Left lung (tissue), 14 donors: ENCODE measurements at places on chromosomes 11 and 22.

DNA sequence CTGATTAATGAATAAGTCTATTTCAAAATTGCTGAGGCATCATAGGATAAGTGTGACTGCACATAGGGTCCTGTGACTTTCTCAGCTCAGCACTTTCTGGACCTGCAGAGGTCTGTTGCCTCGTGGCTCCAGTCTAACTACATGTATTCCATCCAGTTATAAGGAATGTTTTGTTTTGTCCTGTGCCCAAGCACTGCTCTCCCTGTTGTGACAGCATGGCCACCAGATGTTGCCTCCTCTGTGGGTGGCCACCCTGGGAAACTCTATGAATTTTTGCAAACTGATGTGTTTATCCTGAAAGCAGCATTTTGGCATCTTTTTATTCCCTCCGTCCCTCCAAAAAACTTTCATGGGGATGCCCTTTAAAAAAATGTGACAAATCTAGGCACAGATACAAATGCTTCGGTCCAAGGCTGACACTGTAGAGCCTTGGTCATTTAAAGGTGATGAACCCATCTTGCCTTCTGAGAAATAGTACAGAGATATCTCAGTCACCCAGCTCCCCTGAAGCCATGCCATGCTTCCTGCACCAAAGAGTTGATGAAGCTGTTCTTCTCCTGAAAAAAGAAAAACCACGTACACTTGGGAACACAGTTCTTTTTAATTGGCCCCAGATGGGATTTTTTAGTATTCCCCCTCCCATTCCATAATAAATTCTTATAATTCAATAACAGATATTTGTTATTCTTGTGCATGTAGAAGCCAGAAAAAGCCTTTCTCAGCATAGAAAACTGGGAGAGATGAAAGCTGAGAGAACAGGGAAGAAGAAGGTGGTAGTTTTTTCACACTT is 72.6 kb downstream of the CCDC34 start:
- no peaks in the 10 kb centered on the region for H3K36me3 ChIP-seq
- H3K4me1 ChIP-seq, result no peaks in the 10 kb centered on the region
- H3K27ac ChIP-seq, result no peak overlapping the region
- H3K4me3 ChIP-seq, result no peak overlapping the region
- H3K27me3 ChIP-seq, result no peaks in the 10 kb centered on the region

GRCh38 chr11:135036488-135037297 is 624.7 kb upstream of the B3GAT1 start:
- DNase-seq, result no peak
- H3K27ac ChIP-seq, result no peak overlapping the region
- H3K27me3 ChIP-seq, result no peaks in the 10 kb centered on the region
- H3K4me3 ChIP-seq, result no peak overlapping the region
- no peaks in the 10 kb centered on the region for H3K4me1 ChIP-seq

- no peaks in the 10 kb centered on the region for H3K36me3 ChIP-seq
- H3K4me3 ChIP-seq, result peak within 1 kb of the TSS; percentile 81
- peaks cover 53% of the 10 kb centered on the region for H3K4me1 ChIP-seq
- DNase-seq, result peak; percentile 83
- H3K27me3 ChIP-seq, result peaks cover 23% of the 10 kb centered on the region
Observed at GRCh38 chr11:63614136-63614671, at the start of gene PLAAT3. Gene PLAAT3, minus strand, starts transcription at chr11:63614433. Its CDS starts 419 bp downstream, at chr11:63614014.

DNA sequence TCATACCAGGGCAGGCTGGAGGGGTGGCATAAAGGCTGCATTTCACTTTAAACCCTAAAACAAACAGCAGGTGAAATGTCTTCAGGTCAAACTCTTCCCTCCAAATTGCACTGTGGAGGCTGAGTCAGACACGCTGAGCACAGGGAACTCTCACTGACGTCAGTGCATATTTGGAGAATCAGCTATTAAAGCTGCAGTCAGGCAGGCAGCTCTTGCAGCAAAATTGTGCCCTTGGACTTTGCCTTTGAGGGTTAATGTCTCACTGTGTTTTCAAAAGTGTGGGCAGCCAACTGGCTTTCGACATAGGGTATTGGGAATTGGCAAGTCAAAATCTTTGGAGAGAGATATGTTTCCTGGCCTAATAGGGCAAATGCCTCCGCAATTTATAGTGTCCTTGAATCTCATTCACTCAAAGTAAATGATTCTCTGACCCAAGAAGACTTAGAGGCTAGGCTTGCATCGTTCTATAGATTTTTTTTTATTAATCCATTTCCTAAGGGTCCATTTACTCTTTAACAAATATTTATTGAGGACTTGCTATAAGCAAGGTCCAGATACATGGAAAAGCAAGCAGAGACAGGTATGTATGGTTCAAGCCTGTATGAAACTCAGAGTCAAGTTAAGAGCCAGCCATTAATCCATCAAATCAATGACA is 27.7 kb upstream of the SMCO4 start:
- no peaks in the 10 kb centered on the region for H3K36me3 ChIP-seq
- DNase-seq, result no peak
- no peaks in the 10 kb centered on the region for H3K27me3 ChIP-seq
- H3K27ac ChIP-seq, result no peak overlapping the region

DNA sequence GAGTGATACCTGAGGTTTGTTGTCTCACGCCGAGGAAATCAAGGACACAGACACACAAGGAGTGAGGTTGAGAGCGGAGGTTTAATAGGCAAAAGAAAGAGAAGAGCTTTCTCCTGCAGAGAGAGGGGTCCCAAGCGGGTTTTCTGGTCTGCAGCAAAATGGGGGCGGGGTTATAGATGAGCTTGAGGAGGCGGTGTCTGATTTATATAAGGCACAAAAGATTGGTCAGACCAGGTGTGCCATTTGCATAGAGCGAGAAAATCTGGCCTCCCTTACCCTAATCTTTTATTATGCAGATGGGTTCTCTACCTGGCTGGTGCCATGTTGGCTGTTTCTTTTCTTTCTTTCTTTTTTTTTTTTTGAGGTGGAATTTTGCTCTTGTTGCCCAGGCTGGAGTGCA is 11.8 kb downstream of the C11orf96 start:
- no peak for DNase-seq
- no peaks in the 10 kb centered on the region for H3K36me3 ChIP-seq
- no peak overlapping the region for H3K27ac ChIP-seq
- H3K4me3 ChIP-seq, result no peak overlapping the region

DNA sequence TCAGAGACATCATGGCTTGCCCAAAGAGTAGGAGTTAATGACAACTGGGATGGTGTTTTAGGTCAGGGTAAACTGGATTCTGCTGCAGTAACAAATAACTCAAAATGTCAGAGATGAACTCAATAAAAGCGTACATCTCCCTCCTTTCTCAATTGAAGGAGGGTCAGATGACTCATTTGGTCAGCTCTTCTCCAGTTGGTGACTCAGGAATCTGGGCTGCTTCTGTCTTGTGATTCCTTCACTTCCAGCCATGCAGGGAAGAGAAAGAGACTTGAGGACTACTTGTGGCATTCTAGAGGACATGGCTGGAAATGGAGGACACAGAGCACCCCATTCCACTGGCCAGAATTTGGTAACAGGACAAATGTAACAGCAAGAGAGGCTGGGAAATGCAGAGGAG is 3.2 kb upstream of the SYT13 start:
- H3K27me3 ChIP-seq, result peaks cover 26% of the 10 kb centered on the region
- H3K4me1 ChIP-seq, result no peaks in the 10 kb centered on the region
- H3K4me3 ChIP-seq, result no peak overlapping the region
- no peaks in the 10 kb centered on the region for H3K36me3 ChIP-seq

DNA sequence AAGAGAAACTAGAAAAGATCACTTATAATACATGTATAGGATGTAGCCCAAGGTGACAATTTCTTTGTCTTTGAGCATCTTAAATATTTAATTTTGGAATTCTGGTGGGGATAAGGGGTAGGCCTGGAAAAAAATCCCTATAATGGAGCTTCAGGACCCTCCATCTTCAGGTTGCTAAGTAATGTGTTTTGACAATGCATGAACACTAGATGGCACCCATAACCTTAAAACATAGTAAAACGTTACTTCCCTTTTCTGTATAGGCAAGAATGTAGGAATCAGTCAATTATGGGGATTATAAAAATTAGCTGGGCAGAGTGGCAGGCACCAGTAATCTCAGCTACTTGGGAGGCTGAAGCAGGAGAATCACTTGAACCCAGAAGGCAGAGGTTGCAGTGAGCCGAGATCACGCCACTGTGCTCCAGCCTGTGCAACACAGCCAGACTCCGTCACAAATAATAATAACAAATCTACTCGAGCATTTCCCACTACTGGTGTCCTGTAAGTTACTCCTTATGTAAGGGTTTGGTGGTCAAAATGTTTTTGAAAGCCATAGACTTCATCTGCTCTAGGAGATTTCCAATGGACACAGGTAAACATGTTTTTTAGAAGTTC is 541.9 kb upstream of the CCDC90B start:
- no peaks in the 10 kb centered on the region for H3K4me1 ChIP-seq
- no peaks in the 10 kb centered on the region for H3K36me3 ChIP-seq
- H3K27ac ChIP-seq, result no peak overlapping the region
- no peaks in the 10 kb centered on the region for H3K27me3 ChIP-seq
- DNase-seq, result no peak

- DNase-seq, result no peak
- H3K27me3 ChIP-seq, result no peaks in the 10 kb centered on the region
- H3K27ac ChIP-seq, result no peak overlapping the region
- no peaks in the 10 kb centered on the region for H3K36me3 ChIP-seq
Observed at GRCh38 chr22:49308300-49308699, 519.4 kb downstream of the BRD1 start.

GRCh38 chr11:70331901-70332300 is 61.4 kb downstream of the PPFIA1 start:
- no peak for DNase-seq
- no peak overlapping the region for H3K4me3 ChIP-seq
- peaks cover 98% of the 10 kb centered on the region for H3K36me3 ChIP-seq
- H3K4me1 ChIP-seq, result peaks cover 13% of the 10 kb centered on the region

DNA sequence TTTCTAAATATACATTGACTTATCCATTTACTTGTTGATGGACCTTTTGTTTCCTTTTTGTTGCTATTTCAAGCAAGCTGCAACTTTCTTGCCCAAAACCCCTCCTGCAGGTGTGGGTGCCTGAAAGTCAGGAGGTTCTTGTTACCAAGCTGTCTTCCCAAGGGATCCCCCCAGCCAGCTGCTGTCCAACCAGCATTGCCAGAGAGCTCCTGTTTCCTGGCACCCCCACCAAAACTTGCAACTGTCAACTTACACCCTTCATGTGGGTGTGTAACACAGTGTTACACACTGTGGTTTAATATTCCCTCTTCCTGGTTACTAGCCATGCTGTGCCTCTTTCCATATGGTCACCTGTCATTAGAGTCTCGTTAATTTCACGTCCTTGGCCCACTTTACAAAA is 1.6 kb upstream of the KRTAP5-1 start:
- H3K36me3 ChIP-seq, result no peaks in the 10 kb centered on the region
- no peak overlapping the region for H3K4me3 ChIP-seq
- no peak overlapping the region for H3K27ac ChIP-seq
- H3K27me3 ChIP-seq, result no peaks in the 10 kb centered on the region

DNA sequence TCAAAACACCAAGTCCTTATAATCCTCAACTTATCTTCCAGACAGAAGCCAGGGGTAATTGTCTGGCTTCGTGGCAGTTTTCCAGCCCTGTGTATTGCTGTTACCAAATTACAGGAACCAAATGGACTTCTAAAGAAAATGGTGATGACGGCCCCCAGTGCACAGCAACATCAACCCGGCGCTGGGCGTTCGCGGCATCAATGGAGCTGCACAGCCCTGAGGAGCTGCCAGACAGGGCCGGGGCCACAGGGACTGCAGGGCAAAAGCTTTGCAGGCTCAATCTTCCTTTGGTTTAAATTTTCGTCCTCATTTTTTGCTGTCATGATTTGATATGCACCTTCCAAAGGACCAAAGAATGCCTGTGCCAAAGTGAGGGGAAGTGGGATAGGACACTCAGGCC is 292.5 kb downstream of the BRD1 start:
- H3K4me3 ChIP-seq, result no peak overlapping the region
- no peak for DNase-seq
- H3K36me3 ChIP-seq, result no peaks in the 10 kb centered on the region
- H3K27ac ChIP-seq, result no peak overlapping the region

- H3K27me3 ChIP-seq, result peaks cover 66% of the 10 kb centered on the region
- H3K27ac ChIP-seq, result no peak overlapping the region
- H3K4me1 ChIP-seq, result no peaks in the 10 kb centered on the region
- no peak for DNase-seq
- no peak overlapping the region for H3K4me3 ChIP-seq
Observed at GRCh38 chr11:35524780-35525179, 636 bp downstream of the PAMR1 start.

- no peaks in the 10 kb centered on the region for H3K27me3 ChIP-seq
- H3K36me3 ChIP-seq, result no peaks in the 10 kb centered on the region
Observed at GRCh38 chr11:117690484-117691217, 106.4 kb downstream of the DSCAML1 start.

- DNase-seq, result no peak
- H3K27me3 ChIP-seq, result no peaks in the 10 kb centered on the region
- no peaks in the 10 kb centered on the region for H3K36me3 ChIP-seq
- no peak overlapping the region for H3K27ac ChIP-seq
Observed at GRCh38 chr11:27414644-27415043, 51.6 kb upstream of the CCDC34 start.

GRCh38 chr11:132632641-132633124 is 899.6 kb downstream of the OPCML start:
- H3K4me3 ChIP-seq, result no peak overlapping the region
- no peaks in the 10 kb centered on the region for H3K4me1 ChIP-seq
- H3K27me3 ChIP-seq, result no peaks in the 10 kb centered on the region
- H3K27ac ChIP-seq, result no peak overlapping the region
- DNase-seq, result no peak

DNA sequence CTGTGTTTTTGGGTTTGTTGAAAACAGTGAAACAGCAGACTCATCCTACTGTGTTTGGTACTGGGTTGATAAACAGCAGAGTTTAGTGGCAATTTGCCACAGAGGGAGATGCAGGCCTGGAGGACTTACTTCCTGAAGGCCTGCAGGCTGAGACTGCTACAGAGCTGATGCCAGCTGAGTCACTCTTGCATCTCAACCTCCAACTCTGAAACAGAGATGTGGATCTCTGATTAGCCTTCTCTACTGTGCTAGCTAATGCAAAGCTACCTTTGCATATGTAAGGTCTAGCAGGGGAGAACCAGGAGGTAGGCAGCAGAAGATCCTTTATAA is 14.3 kb downstream of the ATP5MG start:
- no peaks in the 10 kb centered on the region for H3K36me3 ChIP-seq
- no peak overlapping the region for H3K4me3 ChIP-seq
- no peak for DNase-seq
- no peaks in the 10 kb centered on the region for H3K27me3 ChIP-seq

DNA sequence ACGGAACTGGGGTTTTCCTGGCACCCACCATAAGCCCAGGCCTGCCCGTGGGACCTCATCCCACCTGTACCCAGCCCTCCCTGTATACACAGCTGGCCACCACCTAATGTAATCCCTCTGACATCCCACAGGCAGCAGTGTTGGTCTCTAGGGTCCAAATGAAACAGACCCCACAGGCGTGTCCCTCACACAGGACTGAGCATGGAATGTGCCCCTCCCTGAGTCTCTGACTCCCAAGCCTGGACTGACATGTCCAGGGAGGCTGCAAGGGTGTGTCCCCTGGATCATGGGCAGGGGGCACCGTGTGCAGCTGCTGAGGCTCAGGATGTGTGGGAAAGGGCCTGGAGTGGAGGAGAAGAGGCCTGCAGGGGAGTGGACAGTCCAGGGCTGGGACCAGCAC is 50.6 kb upstream of the PPARA start:
- no peak for DNase-seq
- H3K4me1 ChIP-seq, result peaks cover 57% of the 10 kb centered on the region
- H3K4me3 ChIP-seq, result no peak overlapping the region
- no peaks in the 10 kb centered on the region for H3K27me3 ChIP-seq
